ENCODE measurements at places on chromosomes 2 and 18.

- no peak for DNase-seq
Observed at GRCh38 chr2:200369886-200370285, 63.4 kb downstream of the SPATS2L start.

DNA sequence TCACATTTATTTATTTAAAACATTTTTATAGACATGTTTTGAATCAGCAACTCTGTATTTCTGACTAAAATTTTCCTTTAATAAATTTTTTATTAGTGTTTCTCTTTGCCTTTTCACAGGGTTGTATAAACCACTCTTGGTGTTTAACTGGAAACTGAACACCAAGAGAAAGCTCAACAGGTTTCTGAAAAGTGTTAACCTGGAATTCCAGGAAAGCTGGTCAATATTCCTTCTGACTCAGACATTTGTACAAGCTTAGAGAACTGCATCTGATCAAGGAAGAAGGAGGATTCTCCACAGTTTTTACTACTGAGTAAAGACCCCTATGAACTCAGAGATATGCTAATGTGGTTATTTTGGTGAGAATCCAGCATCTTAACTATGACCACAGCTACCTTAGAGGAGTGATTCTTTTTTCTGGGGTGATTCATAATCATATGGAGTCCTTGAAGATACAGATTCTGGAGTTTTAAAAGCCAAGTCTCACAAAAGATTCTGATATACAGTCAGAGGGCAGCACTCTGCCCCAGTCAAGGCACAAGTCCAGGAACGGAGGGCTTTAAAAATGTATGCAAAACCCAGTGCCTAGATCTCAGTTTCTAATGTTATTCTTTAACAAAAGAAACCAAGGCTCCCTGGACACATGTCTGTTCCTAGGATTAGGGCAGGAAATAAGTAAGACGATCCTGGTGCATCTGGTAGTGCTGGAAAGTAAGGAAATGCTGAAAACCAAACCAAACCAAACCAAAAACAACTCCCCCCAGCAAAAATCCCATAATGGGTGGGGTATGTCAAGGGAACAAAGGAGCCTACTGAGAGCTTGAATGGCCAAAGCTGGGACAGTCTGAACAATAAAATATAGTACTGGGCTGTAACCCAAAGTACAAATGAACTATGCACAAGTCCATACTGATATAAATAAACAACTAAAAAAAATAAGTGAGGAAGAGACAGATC is 85.1 kb upstream of the FZD5 start:
- no peak for DNase-seq

DNA sequence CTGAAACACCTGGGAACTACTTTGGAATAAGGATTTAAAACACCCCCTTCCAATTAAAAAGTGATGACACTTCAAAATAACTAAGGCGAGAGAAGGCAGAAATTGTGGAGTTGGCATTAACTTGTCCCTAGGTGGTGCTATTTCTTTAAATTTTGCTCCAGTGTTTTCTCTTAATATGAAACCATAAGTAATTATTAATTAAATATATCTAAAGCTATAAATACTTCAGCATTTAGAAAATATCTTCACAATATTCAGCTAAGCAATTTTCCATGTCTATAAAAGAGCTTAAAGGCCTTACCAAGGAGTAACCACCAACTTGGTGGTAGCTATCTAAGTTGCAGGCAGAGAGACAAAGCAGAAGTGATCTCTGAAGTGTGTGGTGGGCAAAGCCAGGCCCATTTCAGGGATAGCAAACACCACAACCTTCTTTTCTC is 186.8 kb upstream of the PGAP1 start:
- DNase-seq = no peak

- DNase-seq = no peak
Observed at GRCh38 chr18:43661570-43661969, 384.3 kb upstream of the SYT4 start.

DNA sequence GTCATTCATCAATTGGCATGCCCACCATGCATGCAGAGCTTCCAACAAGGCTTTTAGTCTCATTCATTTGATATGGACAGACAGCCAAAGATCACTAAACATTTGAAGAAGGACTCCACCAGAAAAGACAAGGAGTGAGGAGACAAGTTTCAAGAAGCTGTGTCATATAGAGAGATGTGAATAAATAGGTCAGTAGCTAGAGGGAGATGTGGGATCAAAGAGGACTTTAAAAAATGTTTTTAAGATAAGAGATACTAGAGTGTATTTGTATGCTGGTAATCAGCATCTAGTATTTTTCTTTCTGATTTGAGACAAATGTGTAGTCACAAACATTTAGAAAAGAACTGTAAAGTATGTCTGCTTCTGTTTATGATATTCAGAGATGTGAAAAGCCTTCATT is 48.5 kb downstream of the ANTXR1 start:
- DNase-seq = no peak

GRCh38 chr2:26574900-26575560 is 66.1 kb downstream of the CIB4 start:
- no peak for DNase-seq

GRCh38 chr2:151261977-151262291 is 271 bp upstream of the RBM43 start:
- no peak for DNase-seq

DNA sequence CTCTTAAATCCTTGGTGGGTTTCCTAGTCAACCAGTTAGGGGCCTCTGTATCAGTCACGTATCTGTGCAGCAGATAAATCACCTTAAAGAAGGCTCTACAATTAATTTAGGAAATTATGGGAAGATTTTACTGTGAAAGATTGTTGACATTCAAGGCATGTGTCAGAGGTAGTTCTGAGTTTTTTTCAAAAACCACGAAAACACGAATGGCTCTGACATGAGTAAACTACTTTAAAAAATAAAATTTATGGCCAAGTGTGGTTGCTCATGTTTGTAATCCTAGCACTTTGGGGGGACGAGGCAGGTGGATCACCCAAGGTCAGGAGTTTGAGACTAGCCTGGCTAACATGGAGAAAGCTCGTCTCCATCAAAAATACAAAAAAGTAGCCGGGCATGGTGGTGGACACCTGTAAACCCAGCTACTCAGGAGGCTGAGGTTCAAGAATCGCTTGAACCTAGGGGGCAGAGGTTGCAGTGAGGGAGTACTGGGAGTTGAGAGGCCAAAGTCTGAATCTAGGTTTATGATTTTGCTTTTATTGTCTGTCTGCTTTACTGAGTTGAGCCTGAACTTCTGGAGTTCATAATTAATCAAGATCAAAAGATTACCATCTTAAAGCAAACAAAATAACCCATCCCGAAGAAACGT is 77.1 kb downstream of the SPRED2 start:
- DNase-seq = no peak
